ENCODE measurements at places on chromosomes 1 and 21.

GRCh38 chr21:28798798-28799197, 193.9 kb downstream of the LTN1 start:
- DNase-seq: no peak

DNA sequence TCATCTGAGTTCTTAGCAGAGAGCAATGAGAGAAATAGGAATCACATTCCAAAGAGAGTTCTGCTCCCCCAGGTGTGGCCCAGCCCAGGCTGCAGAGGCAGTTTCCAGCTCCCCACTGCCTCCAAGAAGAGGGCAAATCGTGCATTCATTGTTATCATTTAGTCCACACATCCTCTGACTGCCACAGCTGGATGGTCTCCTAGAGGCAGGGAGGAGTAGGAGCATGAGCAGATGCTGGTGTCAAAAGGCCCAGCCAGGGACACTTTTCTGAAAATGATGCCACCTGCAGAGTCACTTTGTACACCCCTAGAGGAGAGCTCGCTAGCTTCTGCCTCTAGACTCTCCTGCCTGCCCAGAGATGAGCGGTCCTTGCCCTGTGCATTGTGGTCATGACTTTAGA, 33.6 kb upstream of the GNPAT start:
- DNase-seq: no peak

- DNase-seq: no peak
Observed at GRCh38 chr21:27083144-27083543, 116.3 kb upstream of the ADAMTS5 start.

DNA sequence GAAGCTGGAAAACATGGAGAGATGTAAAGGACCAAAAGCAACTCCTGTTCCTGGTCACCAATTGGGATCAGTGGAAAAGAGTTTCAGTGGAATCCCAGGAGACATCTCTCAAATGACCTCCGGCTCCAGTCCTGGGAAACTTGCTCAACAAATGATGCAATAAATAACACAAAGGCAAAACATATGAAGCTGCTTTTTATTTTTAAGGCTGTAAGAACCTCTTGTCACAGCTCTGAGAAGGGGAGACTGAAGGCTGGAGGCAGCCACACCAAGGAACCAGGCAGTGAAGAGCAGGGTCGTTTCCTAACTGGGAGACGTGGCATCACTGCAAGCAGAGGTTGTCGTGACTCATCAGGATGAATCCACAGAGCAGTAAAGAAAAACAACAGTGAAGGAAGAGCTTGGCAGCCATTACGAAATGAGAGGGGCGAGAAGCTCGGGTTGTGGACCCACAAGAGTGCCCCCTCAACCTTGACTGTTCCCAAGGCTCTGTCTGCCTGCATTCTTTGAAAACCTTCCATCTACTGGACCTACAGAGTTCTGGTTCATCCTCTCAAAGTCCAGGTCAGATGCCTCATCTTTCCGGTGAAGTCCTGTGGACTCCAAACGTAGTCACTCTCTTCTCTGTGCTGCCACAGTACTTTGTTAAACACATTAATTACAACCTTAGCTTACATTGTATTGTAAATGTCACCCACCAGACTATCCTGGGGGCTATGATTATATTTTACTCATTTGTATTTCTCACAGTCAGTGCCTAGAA, 32.1 kb downstream of the JAK1 start:
- DNase-seq: no peak

DNA sequence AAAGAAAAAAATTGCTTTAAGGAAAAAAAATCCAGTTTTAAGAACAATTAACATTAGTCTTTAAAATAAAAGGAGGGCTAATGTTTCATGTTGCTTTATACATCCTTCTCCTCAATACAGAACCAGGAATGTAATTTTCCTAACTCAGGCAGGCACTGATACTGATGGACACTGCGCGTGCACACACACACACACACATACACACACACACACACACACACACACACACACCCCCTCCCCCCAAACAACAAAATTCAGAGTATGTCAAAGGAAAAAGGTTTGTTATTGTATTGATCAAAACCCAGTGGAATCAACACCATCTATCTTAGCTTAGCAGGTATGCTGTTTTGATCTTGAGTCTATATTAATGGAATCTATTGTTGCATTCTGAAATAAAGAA, 31.6 kb downstream of the PTP4A2 start:
- DNase-seq: no peak

DNA sequence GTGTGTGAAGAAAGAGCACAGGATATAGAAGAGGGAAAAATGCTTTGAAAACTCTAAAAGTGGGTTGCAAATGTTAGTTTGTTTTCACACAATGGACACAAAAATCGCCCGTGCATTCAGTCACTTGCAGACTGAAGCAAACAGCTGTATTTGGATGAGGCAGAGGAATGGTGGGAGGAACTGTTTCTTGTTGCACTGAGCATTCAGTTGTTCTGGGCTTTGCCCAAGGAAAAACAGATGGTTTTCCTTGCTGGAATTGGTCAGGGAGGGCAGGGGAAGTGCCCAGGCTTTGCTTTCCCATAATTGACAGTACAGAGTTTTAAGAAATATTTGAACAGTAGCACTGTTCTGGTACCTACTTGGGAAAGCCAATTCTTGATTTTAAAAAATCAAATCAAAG, 19.5 kb upstream of the WARS2 start:
- DNase-seq: no peak

DNA sequence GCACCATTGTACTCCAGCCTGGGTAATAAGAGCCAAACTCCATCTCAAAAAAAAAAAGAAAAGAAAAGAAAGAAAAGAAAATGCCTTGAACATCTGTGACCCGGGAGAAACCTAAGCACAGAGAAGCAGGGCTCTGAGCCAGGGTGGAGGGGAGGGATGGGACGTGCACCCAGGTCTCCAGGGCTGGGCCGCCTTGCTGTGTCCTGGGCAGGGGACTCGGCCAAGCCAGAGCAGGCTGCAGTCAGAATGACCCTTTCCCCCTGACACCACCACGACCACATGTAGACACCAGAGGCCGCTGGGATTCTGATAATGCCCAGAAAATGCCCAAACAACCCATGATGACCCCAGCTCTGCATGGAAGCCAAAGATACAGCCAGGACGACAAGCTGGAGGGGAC, 17.8 kb downstream of the CHD5 start:
- no peak for DNase-seq

DNA sequence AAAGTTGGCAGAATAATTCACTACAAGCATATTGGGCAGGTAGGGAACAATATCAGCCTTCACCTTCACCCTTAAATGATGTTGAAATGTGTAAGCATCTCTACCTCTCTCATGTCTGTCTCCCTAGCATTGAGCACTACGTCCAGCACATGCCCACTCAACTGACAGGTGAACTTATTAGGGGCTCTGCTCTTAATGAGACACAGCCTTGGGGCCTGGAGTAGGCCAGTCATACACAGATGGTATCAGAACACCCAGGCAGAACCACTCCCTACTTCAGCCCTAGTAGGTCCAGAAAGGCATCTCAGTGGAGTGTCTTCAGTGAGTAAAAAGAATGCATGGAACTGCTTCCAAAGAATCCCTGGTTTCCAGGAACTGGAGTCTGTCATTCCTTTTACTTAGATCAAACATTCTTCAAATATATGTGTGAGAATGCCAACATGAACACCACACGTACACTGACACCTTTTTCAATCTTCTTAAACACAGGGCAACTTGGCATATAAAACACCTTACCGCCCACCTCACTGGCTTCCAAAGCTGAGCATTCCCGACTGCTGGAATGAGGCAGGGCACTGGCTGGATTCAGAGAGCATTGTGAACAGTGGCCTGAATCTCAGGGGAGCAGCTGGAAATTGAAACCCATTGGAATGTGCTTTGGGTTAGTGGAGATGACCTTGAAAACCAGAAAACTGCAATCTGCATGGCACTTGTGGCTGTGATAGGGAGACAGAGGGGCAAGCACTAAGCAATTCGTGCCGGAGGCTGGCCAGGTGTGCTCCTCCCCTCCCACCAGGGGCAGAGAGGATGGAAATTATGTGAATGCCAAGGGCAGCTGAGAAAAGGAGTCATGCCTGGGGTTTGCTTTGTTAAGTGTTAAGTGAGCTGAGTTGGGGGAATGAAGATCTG, 24.2 kb upstream of the HSD3B1 start:
- no peak for DNase-seq

DNA sequence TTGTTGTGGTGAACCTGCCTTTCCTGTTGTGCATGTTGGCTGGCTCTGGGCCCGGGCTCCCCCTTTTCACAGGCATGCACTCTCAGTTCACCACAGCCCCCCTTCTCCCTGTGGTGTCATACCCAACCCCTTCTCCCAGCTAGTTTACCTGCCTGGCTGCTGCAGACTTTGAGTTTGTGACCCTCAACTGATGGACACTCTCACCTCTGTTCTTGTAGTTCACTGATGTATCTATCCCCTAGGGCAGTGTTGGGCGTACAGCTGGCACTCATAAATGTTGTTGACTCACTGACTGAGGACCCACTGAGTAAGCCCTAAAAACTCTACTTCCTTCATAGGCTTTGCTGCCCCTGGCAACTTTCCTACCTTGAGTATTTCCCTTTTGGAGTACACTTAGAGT, 54.9 kb downstream of the WDR64 start:
- no peak for DNase-seq

DNA sequence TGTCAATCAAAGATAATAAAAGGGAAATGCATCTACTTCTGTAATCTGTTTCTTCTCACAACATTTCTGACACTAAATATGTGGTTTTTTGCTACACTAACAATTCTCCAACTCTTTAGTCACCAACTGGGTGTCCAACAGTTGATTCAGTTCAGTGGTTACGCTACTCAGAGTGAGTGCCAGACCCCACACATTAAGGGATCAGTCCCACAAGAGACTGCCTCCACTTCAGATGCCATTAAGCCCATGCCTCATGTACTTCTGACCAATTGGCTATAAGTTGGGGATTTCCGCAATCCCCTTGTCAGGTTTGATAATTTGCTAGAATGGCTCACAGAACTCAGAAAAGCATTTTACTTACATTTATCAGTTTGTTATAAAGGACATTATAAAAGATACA, 28.4 kb downstream of the RNF2 start:
- no peak for DNase-seq

DNA sequence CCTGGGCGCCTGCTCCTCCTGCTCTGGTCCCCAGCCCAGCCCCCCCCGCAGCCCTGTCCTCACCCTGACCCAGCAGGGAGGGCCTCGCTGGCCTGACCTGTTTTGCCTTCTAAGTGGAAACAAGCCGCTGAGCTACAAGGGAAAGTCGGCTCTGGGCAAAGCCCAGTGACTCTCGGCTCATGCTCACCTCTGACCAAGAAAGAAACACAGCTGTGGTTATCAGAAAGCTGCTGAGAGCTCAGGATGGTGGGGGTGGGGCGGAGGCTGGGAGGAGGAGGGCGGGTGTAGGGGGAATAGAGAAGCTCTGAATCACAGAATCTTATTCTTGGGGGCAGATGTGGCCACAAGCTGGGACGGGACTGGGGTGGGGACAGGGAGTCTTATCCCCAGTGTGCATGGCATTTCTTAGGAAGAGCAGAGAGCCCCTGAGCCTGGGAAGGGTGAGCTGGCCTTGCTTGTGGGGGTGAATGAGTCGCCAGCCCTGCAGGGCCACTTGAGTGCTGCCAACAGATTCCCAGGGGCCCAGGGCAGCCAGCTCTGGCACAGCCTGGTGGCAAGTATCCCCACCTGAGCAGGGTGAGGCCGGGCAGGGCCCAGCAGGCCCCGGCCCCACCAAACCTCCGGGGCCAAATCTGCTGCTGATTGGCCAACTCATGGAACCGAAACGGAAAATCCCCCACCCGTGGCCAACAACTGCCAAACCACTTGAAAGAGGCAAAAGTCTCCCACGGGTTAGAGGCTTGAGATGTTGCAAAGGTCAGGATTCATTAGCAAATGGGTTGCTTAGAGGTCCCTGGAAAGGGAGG, 120.6 kb downstream of the SPSB1 start:
- DNase-seq: peak; percentile 51

GRCh38 chr1:39142401-39143060, 62.0 kb upstream of the MACF1 start:
- peak; percentile 83 for DNase-seq

GRCh38 chr1:203621559-203622262, 4.9 kb upstream of the ATP2B4 start:
- DNase-seq: no peak

GRCh38 chr1:159009287-159009686, 420 bp upstream of the IFI16 start:
- DNase-seq: no peak

GRCh38 chr1:39613250-39613649, 26.2 kb downstream of the HEYL start:
- no peak for DNase-seq

GRCh38 chr1:36851595-36851994, 182.7 kb downstream of the GRIK3 start:
- DNase-seq: no peak

GRCh38 chr1:39683591-39684312, 7.5 kb downstream of the HPCAL4 start:
- DNase-seq: no peak

- DNase-seq: no peak
Observed at GRCh38 chr21:37671381-37671780, 244.9 kb downstream of the KCNJ6 start.

DNA sequence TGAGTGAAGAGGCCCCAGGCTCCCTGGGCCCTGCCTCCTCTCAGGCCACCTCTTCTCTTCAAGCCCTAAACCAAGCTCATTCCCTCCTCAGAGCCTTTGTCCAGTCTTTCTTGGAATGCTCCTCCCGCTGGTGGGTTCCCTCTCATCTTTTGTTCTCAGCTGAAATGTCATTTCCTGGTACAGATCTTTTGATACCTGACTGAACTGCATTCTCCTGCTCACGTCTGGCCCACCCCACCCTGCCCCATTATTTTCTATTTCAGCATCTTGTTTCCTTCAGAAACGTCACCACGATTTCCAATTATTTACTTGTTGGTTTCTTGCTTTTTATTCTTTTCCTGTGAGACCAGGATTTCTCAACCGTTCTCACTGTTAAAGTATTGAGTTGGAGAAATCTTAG, 16.4 kb downstream of the LAMB3 start:
- DNase-seq: no peak

- DNase-seq: no peak
Observed at GRCh38 chr1:55611123-55611522, 396.0 kb upstream of the USP24 start.

- no peak for DNase-seq
Observed at GRCh38 chr1:35290452-35290851, 21.9 kb downstream of the ZMYM4 start.

All from breast epithelium (tissue), 4 donors.